Calu3 (cell line): ENCODE measurements at places on chromosomes 12 and 14. TPM values are rescaled to one million over a fixed set of nuclear protein-coding genes. Genes with fewer than 3 reads are reported as not detected.

Gene OR2AP1
- total RNA-seq: not detected in 2 replicates

Gene CLEC4D
- not detected in 2 replicates for total RNA-seq

Gene WSCD2
- total RNA-seq: not detected in 2 replicates

Gene DLGAP5
- total RNA-seq: 48.7 and 54.3 TPM in 2 replicates

DNA sequence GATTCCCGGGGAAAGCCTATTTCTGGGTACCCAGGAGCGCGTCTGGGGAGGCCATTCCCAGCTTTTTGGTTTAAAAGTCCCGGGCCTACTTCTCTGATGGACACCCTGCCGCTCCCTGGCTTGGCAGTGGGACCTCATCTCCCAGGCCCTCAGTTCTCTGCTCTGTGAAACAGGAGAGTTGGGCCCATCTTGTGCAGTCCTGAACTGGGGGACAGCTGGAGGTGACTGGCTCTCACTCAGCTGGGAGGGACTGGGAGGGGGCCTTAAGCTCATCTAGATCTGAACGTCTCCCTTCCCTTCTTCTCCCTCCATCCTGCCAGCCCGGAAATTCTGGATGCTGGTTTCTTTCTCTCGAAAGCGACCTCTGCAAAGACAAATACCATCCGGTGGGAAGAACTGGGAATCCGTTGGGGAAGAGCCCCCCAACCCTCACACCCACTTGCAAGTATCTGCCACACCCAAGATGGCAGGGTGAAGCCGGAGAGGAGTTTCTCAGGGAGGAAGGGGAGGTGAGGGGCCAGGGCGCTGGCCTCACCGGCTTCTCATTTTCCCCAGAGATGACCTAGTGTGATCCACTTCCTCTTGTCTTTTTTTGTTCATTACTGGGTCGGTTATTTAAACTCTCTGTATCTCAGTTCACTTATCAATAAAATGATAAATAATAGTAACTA lies 1.4 kb downstream of the RIN3 start:
- H3K36me3 ChIP-seq: peaks cover 22% of the 10 kb centered on the region
- H3K27ac ChIP-seq: no peak overlapping the region
- DNase-seq: no peak
- peaks cover 17% of the 10 kb centered on the region for H3K4me1 ChIP-seq

DNA sequence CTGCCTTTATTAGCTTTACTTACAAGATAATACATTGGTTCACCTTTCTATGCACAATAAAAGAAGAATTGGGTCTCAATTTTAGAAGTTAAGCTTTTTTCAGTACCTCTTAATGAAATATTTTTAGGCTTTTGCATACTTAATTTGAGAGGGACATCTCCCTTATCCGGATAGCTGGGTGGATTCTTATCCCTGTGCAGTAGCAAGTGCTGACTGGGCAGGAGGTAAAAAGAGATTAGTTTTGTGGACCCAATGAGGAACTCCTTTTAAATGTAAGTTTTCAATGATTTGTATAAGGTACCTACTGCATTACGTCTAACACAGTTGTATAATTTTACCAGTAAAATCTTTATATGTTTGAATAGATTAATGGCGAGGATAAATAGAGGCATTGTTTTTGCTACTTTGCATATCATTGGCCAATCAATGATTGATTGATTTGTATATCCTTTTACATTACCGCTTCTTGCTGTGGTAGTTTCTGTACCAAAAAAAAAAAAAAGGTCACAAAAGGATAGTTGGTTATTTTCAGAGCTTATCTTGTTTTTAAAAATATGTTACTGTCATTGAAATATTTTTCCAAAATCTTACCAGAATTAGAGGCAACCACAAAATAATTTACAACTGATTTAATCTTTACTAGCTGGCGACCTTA lies 2.2 kb downstream of the CPSF6 start:
- H3K27me3 ChIP-seq: no peaks in the 10 kb centered on the region
- peaks cover 28% of the 10 kb centered on the region for H3K4me1 ChIP-seq
- H3K27ac ChIP-seq: no peak overlapping the region
- peak overlapping the region; percentile 98 for H3K4me3 ChIP-seq

- no peaks in the 10 kb centered on the region for H3K36me3 ChIP-seq
- H3K4me1 ChIP-seq: peaks cover 6% of the 10 kb centered on the region
- no peak overlapping the region for H3K27ac ChIP-seq
Observed at GRCh38 chr12:14849661-14850060, 6.3 kb upstream of the ART4 start.

DNA sequence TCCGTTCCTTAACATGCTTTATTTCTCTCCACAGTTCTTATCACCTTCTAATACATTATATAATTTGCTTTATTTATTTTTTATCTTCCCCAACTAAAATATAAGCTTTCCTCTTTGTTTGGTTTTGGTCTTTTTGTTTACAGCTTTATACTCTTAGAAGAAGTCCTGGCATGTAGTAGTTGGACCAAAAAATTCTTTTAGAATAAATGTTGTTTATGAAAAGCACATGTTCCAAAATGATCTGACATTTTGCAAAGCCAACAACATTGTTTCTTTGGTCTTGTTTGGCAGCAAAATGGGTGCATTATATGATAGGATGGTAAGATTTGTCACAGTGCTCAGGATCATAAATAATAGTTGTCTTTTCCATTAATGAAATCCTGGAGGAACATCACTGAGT lies 312.5 kb downstream of the LRIG3 start:
- H3K4me3 ChIP-seq: no peak overlapping the region
- no peak overlapping the region for H3K27ac ChIP-seq
- H3K27me3 ChIP-seq: no peaks in the 10 kb centered on the region

GRCh38 chr12:59724011-59724695 lies 128.3 kb downstream of the SLC16A7 start:
- no peak overlapping the region for H3K4me3 ChIP-seq
- H3K36me3 ChIP-seq: no peaks in the 10 kb centered on the region
- no peak for DNase-seq
- no peak overlapping the region for H3K27ac ChIP-seq

GRCh38 chr14:69151458-69152180 lies 1.3 kb downstream of the DCAF5 start:
- H3K36me3 ChIP-seq: peaks cover 47% of the 10 kb centered on the region
- peak overlapping the region; percentile 83 for H3K4me3 ChIP-seq
- H3K27me3 ChIP-seq: no peaks in the 10 kb centered on the region

DNA sequence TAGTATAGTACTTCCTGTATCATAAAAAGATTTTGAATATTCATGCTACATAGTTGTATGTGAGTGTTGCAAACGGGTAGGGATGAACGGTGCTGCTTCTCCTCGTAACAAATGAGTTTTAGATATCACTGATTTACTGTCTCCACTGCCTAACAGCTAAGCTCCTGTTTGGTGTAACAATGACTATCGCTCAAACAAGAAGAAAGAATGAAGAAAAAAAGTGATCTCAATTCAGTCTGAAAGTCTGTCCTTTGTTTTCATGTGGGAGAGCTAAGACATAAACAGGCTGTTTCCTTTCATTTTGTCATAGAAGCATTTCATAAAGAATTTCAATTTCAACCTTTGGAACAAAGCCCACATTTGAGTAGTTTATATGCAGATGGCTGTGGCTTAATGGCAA lies 26.1 kb upstream of the RTRAF start:
- DNase-seq: no peak
- no peak overlapping the region for H3K27ac ChIP-seq
- H3K27me3 ChIP-seq: peaks cover 62% of the 10 kb centered on the region
- no peaks in the 10 kb centered on the region for H3K36me3 ChIP-seq
- no peak overlapping the region for H3K4me3 ChIP-seq

DNA sequence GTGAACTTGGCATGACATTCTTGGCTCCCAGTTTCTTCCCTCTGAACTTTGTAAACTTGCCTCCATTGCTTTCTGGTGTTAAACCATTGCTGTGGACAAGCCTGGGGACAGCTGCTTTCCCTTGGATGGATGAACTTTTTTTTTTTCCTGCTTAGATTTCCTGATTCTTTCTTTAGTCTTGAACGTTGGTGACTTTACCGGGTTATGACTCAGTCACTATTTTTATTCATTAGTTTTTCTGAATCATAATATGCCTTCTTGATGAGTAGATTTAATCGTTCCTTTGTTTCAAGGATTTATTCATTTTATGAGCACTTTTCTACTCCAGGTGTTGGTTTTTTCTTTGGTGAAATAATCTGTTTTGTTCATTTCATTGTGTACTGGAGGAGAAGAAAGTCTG lies 155.0 kb upstream of the RTL1 start:
- H3K4me1 ChIP-seq: peaks cover 12% of the 10 kb centered on the region
- H3K4me3 ChIP-seq: no peak overlapping the region
- H3K27ac ChIP-seq: peak overlapping the region; percentile 66
- H3K36me3 ChIP-seq: no peaks in the 10 kb centered on the region
- no peak for DNase-seq
- no peaks in the 10 kb centered on the region for H3K27me3 ChIP-seq

GRCh38 chr12:121209221-121209620 lies 708 bp upstream of the P2RX4 start:
- peak overlapping the region; percentile 73 for H3K4me3 ChIP-seq
- H3K27ac ChIP-seq: no peak overlapping the region
- H3K27me3 ChIP-seq: no peaks in the 10 kb centered on the region

GRCh38 chr14:105466531-105467248 lies 7.9 kb upstream of the CRIP2 start:
- H3K4me1 ChIP-seq: no peaks in the 10 kb centered on the region
- no peak overlapping the region for H3K4me3 ChIP-seq
- peaks cover 31% of the 10 kb centered on the region for H3K36me3 ChIP-seq
- no peaks in the 10 kb centered on the region for H3K27me3 ChIP-seq

DNA sequence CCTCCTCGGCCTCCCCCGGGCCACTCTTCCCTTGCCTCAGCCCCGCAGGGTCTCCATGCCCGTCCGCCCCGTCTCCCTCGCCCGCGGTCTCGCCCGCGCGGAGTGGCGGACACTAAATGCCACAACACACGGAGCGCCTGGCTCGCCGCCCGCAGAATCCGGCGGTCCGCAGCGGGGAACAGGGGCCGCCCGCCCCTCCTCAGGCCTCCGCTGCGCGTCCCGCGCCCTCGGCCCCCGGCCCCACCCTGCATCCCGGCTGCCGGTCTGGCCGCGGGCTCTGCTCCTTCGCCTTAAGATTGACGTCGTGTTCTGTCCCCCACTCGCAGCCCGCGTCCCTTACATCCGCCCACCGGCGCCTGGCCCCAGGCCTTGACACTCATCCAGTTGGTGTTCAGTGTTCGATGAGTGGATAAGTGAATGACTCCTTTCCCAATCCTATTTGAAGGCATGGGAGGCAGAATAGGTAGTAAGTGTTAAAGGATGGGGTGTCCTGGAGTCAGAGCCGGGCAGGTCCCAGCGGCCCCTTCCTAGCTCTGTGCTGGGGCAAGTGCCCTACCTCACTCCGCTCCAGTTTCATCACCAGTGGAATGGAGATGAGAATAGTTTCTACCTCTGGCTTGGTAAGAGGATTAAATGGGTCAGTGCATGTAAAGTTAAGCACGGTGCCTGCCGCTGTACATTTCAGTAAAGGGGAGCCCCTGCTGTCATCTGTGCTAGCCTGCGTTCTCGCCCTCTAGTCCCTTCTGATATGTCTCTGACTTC lies 622 bp downstream of the TECPR2 start:
- peak overlapping the region; percentile 83 for H3K27ac ChIP-seq
- DNase-seq: no peak
- no peaks in the 10 kb centered on the region for H3K4me1 ChIP-seq
- no peaks in the 10 kb centered on the region for H3K27me3 ChIP-seq

- no peak for DNase-seq
- H3K27me3 ChIP-seq: no peaks in the 10 kb centered on the region
- no peak overlapping the region for H3K4me3 ChIP-seq
Observed at GRCh38 chr12:106271575-106272505, 24.0 kb upstream of the CKAP4 start.

GRCh38 chr14:67480011-67480410 lies 8.5 kb downstream of the TMEM229B start:
- no peaks in the 10 kb centered on the region for H3K36me3 ChIP-seq
- H3K27me3 ChIP-seq: peaks cover 57% of the 10 kb centered on the region
- no peak overlapping the region for H3K4me3 ChIP-seq
- DNase-seq: no peak
- no peaks in the 10 kb centered on the region for H3K4me1 ChIP-seq

DNA sequence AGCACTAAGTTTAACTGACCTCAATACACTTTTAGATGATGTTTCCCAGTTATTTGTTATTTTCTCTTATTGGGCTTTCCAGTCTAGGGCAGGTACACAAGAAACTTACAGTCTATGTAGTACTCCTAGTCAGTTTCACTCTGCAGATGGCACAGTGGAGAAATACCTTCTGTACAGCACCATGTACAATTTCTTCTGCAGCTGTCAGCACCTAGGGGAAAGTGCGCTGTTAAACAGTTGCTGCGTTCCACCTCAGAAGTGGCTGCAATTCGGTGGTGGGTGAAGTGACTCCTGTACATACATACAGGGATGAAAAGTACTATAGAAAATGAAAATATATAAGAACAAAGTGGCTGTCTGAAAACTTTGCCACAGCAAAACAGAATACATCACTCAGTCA lies 48.3 kb downstream of the NOVA1 start:
- no peak overlapping the region for H3K27ac ChIP-seq
- H3K4me1 ChIP-seq: no peaks in the 10 kb centered on the region
- H3K36me3 ChIP-seq: no peaks in the 10 kb centered on the region
- H3K4me3 ChIP-seq: no peak overlapping the region

GRCh38 chr12:18811273-18811672 lies 73.4 kb downstream of the CAPZA3 start:
- H3K4me1 ChIP-seq: no peaks in the 10 kb centered on the region
- H3K36me3 ChIP-seq: no peaks in the 10 kb centered on the region
- H3K27ac ChIP-seq: no peak overlapping the region
- no peaks in the 10 kb centered on the region for H3K27me3 ChIP-seq
- no peak overlapping the region for H3K4me3 ChIP-seq
- no peak for DNase-seq

DNA sequence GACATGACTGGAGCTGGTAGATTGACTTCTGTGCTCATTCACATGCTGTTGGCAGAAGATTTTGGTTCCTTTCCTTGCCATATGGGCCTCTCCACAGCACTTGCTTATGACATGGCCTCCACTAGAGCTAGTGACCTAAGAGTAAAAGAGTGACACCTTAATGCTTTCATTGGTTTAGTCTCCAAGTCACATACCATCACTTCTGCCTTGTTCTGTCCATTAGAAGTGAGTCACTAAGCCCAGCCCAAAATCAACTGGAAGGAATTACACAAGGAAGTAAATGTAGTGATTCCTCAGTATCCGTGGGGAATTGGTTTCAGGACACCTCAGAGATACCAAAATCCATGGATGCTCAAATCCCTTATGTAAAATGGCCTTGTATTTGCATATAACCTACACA lies 81.3 kb downstream of the PPHLN1 start:
- H3K27ac ChIP-seq: no peak overlapping the region
- no peaks in the 10 kb centered on the region for H3K27me3 ChIP-seq
- no peak for DNase-seq

DNA sequence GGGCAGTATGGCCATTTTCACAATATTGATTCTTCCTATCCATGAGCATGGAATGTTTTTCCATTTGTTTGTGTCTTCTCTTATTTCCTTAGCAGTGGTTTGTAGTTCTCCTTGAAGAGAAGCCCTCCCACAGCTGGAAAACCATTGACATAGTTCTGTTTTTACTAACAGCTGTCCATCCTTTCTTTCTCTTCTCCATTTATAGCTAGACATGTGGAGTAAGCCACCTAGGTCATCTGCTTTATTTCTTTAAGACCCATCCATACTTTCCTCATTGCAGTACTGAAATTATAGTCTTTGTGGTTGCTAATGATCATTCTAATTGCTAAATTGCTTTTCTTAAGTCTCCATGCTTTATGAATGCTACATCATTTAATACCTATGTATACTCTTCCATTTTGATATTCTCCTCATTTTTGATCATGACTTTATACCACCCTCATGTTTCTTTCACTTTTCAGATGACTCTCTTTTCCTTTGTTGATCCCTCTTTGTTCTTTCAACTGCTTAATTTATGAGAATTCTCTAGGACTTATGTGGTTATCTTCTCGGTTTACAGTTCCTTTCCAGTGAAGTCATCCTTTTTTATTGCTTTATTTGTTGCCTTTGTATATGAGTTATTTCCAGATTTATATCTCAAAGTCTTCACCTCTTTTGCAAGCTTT lies 114.2 kb downstream of the PCNX1 start:
- H3K27ac ChIP-seq: no peak overlapping the region
- no peak for DNase-seq
- H3K4me3 ChIP-seq: no peak overlapping the region
- peaks cover 9% of the 10 kb centered on the region for H3K4me1 ChIP-seq
- no peaks in the 10 kb centered on the region for H3K36me3 ChIP-seq
